ENCODE measurements at places on chromosomes 5 and 9.

GRCh38 chr9:75471549-75472114 is 383.3 kb downstream of the OSTF1 start:
- no peak for DNase-seq

GRCh38 chr5:90865180-90865579 is 306.6 kb downstream of the ADGRV1 start:
- no peak for DNase-seq

DNA sequence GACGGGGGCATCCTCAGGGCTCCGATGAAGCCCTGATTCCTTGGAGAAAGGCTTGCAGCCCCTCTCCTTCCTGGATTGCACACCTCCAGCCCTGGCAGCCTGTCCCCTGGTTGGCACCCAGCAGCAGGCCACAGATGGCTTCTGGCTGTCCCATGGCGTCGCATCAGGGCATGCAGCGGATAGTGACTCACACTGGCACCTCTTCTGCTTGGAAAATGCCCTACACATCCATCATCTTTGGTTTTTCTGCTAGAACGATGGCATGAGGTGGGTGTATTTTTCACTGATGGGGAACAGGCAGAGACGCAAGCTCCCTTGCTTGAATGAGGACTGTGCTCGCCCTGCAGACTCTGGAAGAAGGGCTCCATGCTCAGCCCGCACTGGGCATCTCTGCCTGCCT is 23.2 kb upstream of the IER5L start:
- no peak for DNase-seq

DNA sequence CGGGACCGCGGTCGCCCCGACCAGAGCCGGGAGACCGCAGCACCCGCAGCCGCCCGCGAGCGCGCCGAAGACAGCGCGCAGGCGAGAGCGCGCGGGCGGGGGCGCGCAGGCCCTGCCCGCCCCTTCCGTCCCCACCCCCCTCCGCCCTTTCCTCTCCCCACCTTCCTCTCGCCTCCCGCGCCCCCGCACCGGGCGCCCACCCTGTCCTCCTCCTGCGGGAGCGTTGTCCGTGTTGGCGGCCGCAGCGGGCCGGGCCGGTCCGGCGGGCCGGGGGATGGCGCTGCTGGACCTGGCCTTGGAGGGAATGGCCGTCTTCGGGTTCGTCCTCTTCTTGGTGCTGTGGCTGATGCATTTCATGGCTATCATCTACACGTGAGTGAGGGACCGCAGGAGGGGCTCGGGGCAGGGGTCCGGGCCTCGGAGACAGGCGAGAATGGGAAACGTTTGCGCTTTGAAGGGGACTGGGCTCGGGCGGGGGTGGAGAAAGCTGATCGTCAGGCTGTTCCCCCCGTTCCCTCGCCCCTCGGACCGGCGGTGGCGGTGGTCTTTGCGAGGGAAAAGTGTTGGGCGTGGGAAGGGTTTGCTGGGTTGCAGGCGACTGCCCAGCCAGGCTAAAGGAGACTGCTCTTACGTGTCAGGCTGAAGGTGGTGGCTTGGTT is 457 bp downstream of the UGCG start:
- no peak for DNase-seq

GRCh38 chr5:146321571-146321970 is 17.1 kb upstream of the POU4F3 start:
- no peak for DNase-seq

DNA sequence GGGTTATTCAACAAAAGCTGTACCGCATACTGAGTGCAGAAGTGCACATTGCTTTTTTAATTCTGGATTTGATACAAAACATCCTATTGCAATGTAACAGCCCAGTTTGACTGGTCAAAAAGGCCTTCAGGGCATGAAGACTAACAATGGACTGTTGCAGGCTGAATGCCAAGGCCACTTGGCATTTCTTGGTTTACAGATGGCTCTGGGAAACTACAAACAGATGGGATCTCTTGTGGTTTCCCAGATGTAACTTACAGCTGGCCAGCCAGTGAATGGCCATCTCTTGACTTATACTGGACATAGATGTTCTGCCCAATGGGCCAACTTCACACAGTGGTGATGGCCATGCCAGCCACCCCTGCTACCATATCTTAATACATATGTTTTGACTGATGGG is 36.8 kb downstream of the UGT3A2 start:
- no peak for DNase-seq

DNA sequence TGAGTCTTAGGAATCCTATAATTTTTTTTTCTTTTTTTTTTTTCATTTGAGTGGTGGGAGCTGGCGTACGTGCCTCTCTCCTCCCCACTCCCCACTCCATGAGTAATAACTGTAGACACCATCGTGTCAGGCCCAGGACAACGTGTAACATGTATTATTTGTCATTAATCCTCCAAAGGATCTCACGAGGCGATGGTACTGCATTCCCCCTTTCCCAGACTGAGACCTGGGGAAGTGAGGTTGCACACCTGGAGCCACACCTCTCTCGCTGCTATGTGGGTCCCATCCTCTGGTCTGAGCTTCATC is 6.1 kb upstream of the IER5L start:
- DNase-seq = no peak

GRCh38 chr5:132235340-132235739 is 7.7 kb upstream of the P4HA2 start:
- DNase-seq = no peak

DNA sequence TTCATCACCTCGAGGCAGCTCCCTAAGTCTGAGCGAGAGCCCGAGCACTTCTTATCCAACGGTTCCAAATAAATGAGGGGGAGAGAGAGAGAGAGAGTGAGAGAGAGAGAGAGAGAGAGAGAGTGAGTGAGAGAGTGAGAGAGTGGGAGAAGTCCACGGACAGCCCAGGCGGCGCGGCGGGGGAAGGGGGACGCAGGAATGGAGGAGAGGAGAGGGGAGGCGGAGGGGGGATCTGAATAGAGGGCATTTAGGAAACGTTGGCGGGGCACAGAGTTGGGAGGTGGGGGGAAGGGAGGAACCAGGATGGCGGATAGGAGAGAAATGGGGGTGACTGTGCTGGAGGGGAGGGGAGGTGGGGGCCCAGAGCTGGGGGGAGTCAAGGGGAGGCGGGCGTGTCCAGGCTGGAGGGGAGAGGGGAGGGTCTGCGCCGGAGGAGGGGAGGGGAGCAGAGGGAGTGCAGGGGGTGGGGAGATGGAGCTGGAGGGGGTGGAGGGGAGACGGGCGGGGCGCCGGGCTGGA is 398 bp upstream of the BASP1 start:
- DNase-seq = no peak

GRCh38 chr5:95818181-95819147 is 4.1 kb downstream of the GLRX start:
- no peak for DNase-seq

DNA sequence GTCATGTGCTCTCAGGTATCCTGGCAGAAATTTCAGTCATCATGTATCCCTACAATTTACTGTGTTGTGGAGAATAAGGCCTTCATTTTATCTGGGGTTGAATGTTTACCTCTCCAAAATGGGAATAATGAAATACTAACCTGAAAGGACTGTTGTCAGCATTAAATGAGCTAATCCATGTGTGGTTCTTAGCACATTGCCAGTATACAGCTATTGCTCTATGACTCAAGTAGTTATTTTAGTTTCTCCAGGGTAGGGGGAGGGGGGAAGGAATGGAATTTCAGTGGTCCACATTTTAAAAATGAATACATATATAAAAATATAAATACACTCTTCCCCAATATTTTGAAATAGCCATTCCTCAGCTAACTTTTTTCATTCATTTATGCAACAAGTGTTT is 3.5 kb downstream of the PAM start:
- DNase-seq = no peak

DNA sequence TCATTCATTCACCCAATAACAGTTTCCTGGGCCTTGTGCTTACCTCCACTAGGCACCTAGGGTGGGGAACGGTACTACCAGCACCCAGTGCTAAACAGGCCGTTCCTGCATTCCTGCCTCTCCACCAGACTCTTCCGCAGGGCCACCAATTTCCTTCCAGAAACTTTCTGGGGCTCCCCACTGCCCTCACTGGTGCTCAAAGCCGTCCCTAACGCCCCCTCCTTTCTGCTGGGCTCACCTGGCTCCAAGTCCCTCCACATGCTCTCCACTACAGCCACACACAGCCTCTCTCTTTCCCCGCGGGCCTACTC is 1.4 kb downstream of the PHF19 start:
- DNase-seq = no peak

- DNase-seq = no peak
Measured at GRCh38 chr5:131109540-131110255, 55.4 kb downstream of the HINT1 start.

- no peak for DNase-seq
Measured at GRCh38 chr9:37486616-37487548, 1.1 kb downstream of the POLR1E start.

GRCh38 chr5:151092762-151093161 is 11.9 kb upstream of the TNIP1 start:
- DNase-seq = no peak

DNA sequence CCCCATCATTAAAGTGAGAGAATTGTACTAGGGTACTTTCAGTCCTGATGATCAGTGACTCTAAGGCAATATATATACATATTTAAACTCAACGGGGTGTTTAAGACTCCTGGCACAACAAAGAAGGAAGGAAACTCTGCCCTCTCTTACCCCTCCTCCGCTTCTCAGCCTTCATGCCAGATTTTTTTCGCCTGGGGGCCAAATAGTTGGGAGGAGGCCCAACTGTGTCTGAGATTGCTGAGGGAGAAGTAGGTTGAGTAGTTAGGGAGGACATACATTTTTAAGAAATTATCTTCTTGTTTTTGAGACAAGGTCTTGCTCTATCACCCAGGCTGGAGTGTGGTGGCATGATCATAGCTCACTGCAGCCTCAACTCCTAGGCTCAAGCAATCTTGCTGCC is 127.7 kb upstream of the SHB start:
- no peak for DNase-seq

DNA sequence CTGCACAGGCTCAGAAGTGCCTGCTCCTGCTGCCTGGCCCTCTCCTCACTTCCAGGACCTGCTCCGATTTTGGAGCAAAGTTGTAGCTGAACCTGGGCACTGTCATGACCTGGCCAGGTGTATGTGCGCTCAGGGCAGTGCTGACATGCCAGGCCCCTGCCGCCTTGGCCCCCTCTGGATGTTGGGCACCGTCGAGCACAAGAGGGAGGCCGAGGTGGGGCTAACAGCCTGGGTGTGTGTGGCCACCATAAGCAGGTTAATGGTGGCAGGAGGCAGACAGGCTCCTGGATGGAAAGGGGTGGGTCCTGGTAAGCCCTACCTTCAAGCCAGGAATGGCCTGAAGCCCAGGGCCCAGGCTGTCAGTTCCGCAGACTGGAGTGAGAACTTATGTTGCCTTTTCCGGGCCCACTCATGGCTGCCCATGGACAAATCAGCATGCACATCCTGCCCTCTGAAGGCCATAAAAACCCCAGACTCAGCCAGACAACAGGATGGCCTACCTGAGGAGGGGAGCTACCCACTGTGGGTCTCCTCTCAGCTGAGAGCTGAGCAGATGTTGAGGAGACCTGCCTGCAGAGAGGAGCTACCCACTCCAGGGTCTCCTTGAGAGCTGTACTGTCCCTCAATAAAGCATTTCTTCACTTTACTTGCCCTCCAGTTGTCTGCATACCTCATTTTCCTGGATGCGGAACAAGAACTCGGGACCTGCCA is 66.2 kb downstream of the NACC2 start:
- DNase-seq = no peak

GRCh38 chr9:92534674-92535073 is 1.1 kb downstream of the ECM2 start:
- DNase-seq = no peak

DNA sequence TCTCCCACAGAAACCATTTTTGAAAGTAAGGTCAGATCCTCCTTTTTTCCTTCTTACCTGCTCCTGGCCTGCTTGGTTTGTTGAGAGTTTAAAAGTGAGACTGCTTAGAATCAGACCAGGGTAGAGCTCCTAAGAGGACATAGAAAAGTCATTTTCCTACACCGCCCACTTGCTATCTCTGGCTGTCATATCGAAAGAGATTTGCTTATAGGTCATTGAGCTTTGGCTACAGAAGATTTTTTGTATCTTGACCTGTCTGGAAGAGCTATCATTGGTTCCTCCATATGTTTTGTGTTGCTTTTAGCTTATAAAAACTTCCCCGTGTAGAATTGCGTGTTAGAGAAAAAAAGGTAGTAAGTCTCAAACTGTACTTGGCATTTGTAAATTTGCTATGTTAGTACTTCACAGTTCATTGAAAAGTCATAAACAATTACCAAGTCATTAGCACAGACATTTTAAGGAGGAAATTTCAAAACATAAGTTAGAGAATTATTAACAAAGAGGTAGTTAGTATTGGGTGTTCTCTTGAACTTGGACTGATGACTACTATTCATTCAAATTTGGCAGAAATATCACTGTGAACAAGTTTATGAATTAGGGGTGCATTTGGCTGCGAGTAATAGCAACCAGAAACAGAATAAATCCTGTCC is 96.6 kb downstream of the MAN2A1 start:
- no peak for DNase-seq

DNA sequence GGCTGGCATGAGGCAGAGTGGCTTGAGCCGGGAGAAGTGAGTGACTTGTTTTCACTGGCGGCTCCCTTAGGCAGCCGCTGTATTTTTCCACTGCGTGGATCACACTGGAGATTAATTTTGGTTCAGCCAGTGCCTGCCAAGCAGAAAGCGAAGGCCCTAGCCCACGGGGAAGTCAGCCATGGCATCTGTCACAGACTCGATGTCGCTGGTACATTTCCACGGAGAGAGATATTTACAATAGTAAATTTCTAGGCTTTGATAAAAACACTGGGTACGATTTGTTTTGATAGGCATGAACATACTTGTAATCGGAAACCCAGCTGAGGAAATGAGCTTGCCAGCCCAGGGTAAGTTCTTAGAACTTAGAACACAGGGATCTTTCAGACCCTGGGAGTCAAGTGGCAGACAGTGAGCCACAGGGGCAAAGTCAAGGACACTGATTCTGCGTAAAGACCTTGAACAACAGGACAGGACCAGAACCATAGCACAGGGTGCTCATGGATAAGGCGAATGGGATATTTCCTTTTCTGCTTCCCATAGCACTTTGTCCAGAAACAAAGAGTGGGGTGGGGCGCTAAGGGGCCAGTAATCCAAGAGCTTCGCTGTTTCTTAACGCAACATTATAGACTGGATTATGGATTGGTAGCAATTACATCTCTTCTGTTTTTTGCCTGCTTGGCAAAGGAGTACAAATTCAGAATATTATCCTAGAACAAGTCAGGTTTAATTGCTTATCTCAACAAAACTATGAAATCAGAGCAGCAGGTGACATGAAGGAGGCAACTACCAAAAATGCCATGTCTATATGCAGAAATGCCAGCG is 4.5 kb downstream of the DUSP1 start:
- no peak for DNase-seq
